ENCODE measurements at places on chromosomes 7 and 10.
A peak's percentile ranks its signal among the peaks of the same experiment; 100 is the strongest.

DNA sequence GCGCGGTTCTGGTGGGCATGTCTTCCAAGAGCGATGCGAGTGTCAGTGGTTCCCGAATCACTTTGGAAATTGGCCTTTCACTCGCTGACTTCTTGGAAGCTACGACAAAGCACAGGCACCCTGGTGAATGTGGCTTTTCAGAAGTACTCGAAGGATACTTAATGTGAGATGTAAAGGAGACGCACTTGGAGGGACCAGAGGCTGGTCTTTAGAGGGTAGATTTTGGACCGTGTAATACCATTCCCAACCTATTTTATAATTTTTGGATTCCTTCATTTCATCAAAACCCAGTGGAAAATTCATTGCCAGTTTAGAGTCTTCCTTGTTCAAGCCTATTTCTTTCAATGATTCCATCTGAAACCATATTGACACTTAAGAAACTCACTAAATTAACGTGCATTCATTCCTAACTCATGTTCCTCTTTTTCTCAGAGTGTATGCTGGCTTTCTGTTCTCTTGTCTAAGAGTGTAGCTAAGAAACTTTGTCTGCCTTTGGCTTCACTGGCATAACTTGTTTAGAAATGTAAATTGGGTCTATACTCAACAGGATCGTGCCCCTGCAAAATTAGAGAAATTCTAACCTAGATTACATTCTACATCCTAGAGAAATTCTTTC lies 645 bp upstream of the COPG2 start:
- DNase-seq, result peak; percentile 36

- DNase-seq, result peak; percentile 52
Measured at GRCh38 chr7:39609113-39609934, 14.0 kb upstream of the RALA start.

DNA sequence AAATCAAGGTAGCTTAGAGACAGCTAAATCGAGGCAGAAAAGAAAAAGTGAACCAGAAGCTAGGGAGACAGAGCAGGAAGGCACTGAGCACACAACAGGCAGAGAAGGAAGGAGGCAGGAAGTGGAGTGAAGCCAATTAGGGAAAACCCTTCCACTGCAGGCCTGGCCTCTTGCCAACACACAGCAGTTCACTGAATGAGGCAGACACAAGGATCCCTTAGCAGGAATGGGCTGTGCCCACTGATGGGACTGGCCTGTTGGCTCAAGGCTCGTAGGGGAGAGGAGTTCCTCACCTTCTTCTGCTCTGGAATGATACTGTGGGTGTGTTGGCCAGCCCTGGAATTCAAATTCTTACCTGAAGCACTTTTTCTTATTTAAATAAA lies 220.3 kb upstream of the STK17A start:
- DNase-seq, result peak; percentile 17

DNA sequence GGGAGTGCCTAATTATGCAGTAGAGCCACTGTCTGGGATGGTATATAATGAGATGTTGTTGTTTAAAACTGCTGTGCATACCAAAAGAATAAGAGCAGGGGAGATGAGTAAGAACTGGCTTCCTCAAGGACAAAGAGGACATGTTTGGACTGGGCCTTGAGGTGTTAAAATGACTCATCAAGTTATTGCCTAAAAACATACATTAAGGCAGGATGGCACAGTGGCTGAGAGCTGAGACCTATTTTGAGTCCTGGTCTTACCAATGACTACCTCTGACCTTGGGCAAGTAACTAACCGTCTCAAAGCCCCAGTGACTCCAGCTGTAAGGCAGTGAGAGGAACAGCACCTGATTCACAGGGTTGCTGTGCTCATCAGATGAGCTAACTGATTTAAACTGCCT lies 71.1 kb downstream of the CFAP58 start:
- DNase-seq, result no peak

- DNase-seq, result no peak
Measured at GRCh38 chr7:6606866-6607583, 8.4 kb upstream of the ZNF853 start.

GRCh38 chr7:19146699-19147098 lies 1.5 kb upstream of the FERD3L start:
- DNase-seq, result peak; percentile 13

GRCh38 chr7:114755856-114756255 lies 166.0 kb upstream of the MDFIC start:
- DNase-seq, result no peak

- no peak for DNase-seq
Measured at GRCh38 chr10:42149027-42149700, 489.2 kb downstream of the ZNF33B start.

- DNase-seq, result no peak
Measured at GRCh38 chr10:131248376-131249165, 63.0 kb downstream of the TCERG1L start.

- no peak for DNase-seq
Measured at GRCh38 chr10:77773631-77774426, 136.2 kb upstream of the KCNMA1 start.

DNA sequence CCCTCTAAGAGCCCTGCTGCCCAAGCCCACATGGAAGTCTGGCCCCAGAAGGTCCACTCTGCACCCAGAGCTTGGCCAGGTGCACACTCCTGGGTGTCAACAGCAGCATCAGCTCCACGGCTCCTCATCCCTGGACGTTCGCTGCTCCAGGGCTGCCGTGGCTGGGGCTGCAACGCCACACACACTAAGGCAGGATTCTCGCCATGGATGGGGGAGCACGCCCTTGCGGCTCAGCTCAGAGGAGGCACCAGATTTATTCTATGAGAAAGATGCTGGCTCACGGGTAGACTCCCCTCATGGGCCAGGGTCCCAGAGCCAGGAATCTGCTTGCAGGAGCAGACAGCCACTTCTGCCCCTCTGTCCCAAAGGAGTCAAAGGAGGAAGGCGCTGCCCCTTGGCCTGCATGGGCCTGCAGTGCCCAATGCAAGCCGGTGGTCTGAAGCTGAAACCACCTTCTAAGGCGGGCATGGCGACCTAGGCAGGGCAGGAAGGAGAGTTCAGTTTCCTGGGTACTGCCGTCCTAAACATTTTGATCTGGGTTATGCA lies 42.1 kb downstream of the CFAP46 start:
- no peak for DNase-seq

- no peak for DNase-seq
Measured at GRCh38 chr10:132388891-132389432, 8.0 kb upstream of the PWWP2B start.

DNA sequence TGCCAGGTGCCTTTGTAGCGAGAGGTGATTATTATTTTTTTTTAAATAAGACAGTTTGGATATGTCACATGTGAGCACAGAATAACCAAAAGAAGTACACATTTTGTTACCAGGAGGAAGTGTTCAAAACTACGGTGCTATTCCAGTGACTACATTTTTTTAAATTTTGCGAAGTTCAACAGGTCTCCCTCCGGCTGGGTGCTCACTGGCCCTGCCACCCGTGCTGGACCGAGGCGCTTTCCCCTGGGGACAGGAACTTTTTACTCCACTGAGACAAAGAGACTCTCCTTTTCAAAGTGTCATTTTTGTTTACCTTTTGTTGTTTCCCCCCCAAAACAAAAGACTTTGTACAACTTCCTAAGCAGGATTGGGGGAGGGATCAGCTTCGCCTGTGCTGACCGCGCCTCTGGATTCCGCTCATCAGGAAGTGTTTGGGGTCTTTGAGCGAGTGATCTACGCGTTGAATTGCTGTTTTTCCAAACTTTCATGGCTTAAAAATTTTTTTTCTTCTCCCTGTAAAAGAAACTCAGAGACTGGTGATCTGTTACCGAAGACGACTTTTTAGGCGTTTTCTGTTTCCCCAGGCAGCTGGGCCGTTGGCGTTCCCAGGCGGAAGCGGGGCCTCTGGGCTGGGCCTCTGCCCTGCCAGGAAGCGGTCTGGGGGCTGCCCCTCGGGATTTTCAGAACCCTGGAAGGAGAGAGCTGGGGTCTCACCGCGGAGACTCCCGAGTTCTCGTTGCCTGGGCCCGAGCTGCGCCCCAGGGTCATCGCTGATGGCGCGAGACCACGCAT lies 7.2 kb downstream of the EN2 start:
- no peak for DNase-seq
